Aorta (tissue), 5 donors: ENCODE measurements at places on chromosomes 4 and X.

DNA sequence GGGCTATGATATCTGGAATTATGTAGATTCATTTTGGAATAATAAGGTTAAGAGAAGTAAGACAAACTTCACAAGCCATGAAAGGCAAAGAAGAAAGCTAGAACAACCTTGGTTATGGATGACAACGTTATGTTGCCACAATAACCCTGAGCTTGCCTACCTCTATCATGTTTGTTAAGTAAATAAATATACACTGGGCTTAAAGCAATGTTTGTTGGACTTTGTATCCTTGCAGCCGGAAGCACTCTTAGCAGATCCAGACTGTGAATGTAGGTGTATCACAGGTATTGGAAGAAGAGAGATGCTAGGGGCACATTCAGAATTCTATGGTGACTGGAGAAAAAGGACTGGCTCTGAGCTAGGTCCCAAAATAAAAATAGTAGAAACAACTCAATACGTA, 214.4 kb downstream of the HS3ST1 start:
- no peak for DNase-seq

DNA sequence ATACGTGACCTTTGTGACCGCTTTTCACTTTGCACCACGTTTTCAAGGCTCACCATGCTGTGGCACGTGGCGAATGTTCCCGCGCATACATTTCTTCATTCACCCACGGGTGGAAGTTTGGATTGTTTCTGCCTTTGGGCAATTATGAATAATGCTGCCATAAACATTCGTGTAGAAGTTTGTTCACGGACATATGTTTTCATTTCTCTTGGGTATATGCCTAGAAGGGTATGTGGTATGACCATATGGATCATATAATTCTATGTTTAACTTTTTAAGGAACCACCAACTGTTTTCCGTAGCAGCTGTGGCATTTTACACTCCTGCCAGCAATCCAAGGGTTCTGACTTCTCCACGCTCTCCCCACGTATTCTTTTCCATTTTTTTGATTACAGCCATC, 60.9 kb upstream of the MXD4 start:
- DNase-seq, result no peak

DNA sequence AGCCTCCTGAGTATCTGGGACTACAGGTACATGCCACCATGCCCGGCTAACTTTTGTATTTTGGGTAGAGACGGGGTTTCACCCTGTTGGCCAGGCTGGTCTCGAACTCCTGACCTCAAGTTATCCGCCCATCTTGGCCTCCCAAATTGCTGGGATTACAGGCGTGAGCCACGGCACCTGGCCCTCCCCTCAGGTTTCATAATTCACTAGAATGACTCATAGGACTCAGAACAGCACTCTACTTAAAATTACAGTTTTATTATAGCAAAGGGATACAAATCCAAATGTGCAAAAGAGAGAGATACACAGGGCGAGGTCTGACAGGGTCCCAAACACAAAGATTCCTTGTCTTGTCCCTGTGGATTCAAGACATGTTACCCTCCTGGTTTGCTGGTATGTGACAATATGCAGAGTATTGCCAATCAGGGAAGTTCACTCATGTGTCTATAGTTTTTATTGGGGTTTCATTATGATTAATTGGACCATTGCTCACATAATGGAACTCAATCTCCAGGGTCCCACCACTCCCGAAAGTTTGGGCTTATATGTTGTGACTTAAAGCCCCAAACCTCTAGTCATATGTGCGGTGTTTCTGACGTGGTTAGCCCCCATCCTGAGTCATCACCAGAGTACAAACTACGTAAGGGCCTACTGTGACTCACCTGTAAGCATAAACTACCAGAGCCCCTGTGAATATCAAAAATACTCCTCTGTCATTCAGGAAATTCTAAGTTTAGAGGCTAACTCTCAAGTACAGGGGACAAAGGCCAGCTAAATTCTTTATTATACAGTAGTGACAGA, 5.2 kb downstream of the YIPF6 start:
- no peak for DNase-seq

DNA sequence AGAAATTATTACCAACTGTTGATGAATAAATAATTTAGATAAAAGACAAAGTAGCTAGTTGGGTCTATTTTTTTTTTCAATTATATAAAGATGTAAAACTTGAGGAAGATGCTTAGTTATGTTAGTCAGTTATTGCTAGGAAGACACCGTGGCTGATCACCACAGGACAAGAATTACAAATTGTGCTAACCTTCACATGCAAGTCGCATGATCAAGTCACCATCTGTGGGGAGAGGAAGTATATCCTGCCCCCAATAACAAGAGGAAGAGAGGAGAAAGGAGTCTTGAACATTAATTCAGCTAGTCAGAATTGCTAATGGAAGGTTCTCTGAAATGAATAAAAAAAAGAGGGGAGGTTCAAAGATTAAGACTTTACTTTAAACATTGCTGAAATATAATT, 52.3 kb downstream of the CPEB2 start:
- DNase-seq, result no peak

DNA sequence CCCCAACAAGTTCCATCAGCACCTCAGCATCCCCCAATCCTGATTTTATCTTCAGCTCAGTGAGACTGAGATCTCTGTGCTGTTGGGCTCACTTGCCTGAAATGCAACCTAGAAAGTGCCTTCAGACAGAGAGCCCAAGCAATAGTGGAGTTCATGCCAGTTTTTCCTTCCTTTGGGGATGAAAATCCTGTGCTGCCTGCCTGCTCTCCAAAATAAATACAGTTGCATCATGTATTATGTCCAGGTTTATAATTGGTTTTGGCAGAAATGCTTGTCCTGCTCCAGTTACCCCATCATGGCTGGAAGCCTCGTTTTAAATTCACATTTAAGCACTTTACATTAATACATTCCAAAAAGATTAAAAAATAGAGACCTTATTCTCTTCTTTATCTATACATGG, 1865.5 kb upstream of the TENM3 start:
- no peak for DNase-seq

- no peak for DNase-seq
Measured at GRCh38 chr4:83389756-83390505, 55.3 kb upstream of the HPSE start.

GRCh38 chrX:83829874-83830273, 31.1 kb upstream of the CYLC1 start:
- no peak for DNase-seq
